Renal pelvis (tissue), 12 donors: ENCODE measurements at places on chromosomes 2 and 18. TPM values are rescaled to one million over a fixed set of nuclear protein-coding genes. Genes with fewer than 3 reads are reported as not detected.

CRYBA2 gene
- not detected for polyA plus RNA-seq

TCF23 gene
- polyA plus RNA-seq = 0.50 TPM

GPR45 gene
- polyA plus RNA-seq = not detected

KIF5C gene
- polyA plus RNA-seq = 4.4 TPM

HOXD1 gene
- polyA plus RNA-seq = 9.9 TPM

ABCG8 gene
- 1.1 TPM for polyA plus RNA-seq

LGALSL gene
- 32.5 TPM for polyA plus RNA-seq

DNA sequence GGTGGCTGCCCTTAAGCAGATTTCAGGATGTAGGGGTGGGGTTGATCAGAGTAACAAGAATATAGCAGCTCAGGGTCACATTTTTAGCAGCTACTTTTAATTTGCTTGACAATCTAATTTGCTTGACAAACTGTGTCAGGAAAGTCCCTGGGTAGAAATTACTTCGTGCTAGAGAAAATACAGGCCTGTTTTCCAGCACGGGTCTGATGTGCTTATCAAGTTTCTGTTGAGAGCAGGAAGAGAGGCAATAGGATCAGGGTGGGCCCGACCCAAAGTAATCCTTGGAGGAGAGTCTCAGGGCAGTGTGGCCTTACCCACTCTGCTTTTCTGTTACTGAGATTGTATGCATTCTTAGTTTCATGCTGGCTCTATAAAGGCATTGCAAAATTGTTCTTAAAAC, 221.5 kb downstream of the TSN start:
- no peak for DNase-seq

- no peak for DNase-seq
These were observed 209.8 kb downstream of the KCNJ3 start for GRCh38 chr2:154908327-154908726.

DNA sequence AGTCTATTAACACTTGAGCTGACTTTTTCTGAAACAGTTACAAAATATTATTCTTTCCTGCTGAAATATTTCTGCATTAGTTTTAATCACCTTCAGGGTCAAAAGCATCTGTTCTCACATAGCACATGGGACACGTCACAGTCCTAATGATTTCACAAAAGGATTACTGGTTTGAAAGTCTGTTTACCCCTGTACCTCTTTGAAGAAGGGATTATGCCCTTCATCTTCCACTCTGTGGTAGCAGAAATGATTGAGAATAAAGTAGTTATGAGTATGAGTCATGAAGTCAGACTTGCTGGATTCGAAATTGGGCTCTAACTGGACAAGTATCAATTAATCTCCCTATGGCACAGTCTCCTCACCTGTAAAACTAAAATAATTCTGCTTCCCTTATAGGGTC, 121.2 kb downstream of the SATB2 start:
- no peak for DNase-seq

GRCh38 chr2:111618978-111619902, 264.8 kb downstream of the ANAPC1 start:
- no peak for DNase-seq

GRCh38 chr18:57026316-57026715, 120.6 kb upstream of the BOD1L2 start:
- no peak for DNase-seq

DNA sequence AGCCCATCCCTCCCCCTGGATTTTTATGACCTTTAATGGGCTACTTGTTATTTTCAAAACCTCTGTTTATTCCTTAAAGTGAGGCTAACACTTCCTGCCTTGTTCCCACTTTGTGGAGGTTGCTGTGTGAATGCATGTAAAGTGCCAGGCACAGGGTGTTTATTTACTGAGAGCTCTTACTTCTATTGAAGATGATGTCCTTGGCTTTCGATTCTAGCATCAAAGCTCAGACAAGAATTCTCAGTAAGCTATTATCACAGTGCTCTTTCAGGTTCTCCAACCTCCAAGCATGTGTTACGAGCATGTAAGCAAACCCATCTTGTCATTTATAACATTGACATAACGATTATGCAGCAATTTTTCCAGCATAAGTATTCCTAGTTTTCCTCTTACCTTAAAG, 44.2 kb downstream of the DPYSL5 start:
- no peak for DNase-seq

GRCh38 chr2:111896024-111896423, 2.4 kb upstream of the MERTK start:
- no peak for DNase-seq

GRCh38 chr2:88880441-88880953, 189.0 kb downstream of the RPIA start:
- DNase-seq = peak; percentile 67

DNA sequence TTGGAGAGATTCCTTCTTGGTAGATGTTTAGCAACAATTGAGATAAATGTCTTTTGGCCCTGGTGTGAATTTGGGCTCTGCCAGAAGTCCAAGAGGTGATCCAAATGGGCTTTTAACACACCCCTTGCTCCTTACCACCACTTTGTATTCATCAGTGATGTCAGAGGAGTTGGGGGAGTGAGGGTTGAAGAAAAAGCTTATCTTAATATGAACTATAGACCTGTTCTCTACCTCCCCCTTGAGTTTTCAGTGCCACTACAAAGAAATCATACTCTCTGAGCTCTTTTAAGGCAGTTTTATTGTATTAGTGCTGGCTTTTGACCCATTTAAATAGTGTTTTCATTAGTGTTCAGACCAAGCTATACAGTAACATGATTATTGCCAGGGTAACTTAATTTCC, 229.1 kb downstream of the PHLPP1 start:
- peak; percentile 10 for DNase-seq

DNA sequence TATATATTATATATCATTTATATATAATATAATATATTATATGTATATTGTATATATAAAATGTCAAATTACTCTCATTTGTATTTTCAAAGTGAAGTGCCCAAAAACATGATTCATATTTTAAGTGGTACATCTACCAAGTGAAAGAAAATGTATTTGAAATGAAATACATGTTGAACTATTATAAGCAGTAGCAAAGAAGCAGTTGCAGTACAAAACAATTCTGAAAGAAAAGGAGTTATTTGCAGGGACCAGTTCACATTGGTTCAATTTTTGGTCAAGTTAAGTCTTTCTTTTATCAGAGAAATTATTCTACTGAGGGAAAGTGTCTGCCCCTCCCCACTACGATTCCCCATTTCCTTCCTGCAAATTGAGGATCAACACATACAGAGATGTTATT, 51.9 kb downstream of the APLF start:
- no peak for DNase-seq

DNA sequence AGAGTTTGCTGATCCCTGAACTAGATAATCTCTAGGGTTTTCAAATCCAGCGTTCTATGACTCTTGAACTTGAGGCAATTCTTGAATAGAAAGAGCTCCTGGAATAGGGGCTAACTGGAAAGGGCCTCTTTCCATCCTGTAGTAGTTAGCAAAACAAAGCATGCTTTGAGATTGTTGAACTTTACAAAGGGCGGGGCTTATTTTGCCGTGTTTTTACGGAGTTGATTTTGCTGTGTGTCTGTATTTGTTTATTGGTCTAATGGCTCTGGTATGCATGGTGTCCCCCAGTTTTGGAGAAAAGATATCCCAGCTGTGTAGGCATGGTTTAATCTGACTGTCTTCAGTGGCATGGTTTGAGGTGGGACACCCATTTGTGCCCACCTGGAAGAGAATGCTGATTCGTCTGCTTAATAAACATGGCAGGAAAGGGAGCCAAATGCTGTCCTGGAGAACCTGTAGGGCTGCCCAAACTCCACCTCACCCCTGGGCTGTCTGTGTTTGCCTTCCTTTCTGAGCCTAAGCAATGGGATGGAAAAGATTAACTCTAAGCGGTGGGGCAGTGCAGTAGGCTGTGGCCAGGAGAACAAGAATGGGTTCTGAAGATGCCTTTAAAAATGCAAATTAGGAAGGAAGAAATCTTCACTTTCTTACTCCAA, 74.1 kb upstream of the FOSL2 start:
- DNase-seq = no peak

DNA sequence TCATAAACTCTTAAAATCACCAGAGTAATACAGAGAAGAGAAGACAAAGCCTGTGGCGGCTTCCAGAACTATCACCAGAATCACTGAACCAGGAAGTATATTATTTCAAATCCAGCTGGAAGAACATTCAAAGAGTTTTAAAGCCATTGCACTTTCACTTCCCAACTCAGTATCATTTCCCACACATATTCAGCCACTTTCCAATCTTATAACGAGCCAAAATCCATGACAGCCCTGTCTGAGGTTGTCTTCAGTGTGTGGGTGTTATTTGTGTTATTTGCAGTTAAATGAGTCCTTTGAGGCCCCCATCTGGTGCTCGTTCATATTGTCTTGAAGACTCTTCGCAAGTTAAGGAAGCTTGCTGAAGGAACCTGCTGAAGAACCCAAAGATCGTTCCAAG, 559.9 kb downstream of the TSN start:
- DNase-seq = no peak

DNA sequence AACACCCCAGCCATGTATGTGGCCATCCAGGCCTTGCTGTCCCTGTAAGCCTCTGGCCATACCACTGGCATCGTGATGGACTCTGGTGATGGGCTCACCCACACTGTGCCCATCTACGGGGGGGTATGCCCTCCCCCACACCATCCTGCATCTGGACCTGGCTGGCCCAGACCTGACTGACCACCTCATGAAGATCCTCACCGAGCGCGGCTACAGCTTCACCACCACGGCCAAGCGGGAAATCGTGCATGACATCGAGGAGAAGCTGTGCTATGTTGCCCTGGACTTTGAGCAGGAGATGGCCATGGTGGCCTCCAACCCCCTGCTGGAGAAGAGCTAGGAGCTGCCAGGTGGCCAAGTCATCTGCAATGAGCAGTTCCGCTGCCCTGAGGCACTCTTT, 80.4 kb upstream of the ZCCHC2 start:
- DNase-seq = no peak

GRCh38 chr18:3794537-3795348, 344.8 kb downstream of the TGIF1 start:
- DNase-seq = no peak

DNA sequence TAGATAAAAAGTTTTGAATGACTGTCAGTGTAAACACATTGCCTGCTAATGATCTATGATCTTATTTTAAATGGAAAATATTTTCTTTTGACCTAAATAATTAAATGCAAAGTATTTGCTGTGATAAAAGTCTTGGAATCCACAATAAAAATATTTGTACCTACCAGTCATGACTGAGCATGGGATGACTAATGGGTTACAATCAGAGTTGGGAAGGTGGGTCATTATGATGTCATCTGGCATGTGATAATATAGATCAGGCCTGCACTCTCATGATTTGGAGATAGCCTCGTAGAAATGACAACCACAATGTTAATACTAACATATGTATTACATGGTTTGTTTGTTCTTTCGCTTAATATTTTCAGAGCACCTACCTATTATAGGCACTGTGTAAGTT, 848.8 kb upstream of the KLHL29 start:
- DNase-seq = no peak

GRCh38 chr2:189684811-189685210, 10.3 kb downstream of the ANKAR start:
- no peak for DNase-seq

GRCh38 chr2:83282841-83283240, 1176.2 kb downstream of the SUCLG1 start:
- DNase-seq = no peak

- no peak for DNase-seq
These were observed 166.9 kb downstream of the RND3 start for GRCh38 chr2:150320608-150321007.

DNA sequence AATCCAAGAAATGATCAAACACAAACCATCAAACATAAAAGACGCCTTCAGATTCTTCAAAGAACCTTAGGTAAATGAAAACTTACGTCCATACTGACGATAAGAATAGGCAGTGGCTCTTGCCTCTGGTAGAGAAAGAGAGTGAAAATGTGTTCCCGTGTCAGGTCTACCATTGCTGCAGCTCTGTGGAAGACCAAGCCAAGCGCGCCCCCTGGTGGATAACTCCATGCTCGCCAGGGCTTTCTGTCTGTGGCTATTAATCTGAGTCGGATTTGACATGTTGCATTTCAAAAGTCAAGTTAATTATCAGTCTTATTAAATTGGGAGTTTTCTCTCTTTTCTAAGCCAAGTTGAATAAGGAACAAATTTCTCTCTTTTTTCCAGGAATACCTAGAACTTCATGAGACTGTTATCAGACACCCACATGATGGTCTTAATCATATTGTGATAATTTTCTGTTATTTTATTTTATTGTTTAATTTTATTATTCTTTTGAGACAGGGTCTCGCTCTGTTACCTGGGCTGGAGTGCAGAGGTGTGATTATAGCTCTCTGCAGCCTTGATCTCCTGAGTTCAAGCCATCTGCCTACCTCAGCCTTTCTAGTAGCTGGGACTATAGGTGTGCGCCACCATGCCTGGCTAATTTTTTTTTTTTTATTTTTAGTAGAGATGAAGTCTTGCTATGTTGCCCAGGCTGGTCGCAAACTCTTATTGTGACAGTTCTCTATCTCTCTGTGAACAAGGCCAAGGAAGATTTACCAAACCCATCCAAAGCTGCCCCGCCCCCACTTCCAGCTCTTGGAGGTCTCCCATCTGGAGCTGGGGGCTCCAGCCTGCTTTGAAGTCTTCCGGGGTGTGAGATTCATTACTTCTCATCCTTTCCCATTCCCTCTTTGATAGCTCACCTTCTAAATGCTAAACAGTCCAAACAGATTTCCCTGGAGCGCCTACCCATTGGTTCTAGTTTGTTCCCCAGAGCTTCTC, 15.8 kb upstream of the ZAP70 start:
- peak; percentile 81 for DNase-seq

DNA sequence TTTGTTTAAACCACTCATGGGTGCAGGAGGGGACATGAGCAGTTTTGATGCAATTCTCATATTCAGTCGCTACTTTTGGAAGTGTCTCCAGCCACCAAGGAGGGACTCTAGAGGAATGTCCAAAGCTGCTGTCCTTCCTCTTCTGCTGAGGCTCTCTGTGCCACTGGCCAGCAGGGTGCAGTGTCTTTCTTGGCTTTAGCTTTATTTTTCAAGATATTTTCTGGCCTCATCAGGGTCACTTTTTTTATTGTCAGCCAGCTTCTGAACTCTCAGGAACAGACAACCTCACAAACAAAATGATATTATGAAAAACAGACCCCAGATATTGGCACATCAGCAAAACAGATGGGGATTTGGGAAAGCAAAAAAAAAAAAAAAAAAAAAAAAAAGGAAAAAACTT, 289.3 kb upstream of the ZSWIM2 start:
- DNase-seq = no peak

DNA sequence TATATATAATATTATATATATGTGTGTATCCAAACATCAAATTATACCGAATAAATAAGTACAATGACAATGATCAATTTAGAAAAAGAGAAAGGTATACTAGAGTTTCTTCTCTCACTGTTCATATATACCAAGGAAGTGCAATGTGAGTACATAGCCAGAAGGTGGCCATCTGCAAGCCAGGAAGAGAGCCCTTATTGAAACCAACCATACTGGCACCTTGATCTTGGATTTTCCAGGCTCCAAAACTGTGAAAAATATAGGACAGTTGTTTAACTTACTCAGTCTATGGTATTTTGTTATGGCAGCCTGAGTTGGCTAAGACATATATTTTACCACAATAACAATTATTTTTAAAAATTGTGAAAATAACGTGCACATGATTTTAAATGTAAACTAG, 1490.2 kb upstream of the SLC39A10 start:
- peak; percentile 1 for DNase-seq

- no peak for DNase-seq
These were observed 222.7 kb upstream of the SLC39A10 start for GRCh38 chr2:195434346-195434745.
